ENCODE measurements at places on chromosomes 7 and 10. TPM values are rescaled to one million over a fixed set of nuclear protein-coding genes. Genes with fewer than 3 reads are reported as not detected.

DNA sequence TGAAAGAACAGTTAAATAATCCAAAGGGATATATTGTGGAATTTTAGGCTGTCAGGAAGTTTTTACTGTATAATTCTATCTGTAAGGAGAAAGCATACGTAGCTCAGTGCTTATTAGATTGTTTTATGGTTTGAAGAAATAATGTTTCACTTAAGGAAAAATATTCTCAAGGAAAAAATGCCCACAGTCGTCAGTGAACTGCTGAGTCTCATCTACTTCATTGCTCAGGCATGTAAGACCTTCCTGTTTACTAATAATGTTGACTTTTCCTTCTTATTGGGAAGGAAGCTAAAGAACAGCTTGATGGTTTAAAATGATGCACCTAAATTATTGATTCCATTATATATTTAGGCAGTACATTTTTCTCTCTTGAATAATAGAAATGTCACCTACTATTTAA lies 304.2 kb downstream of the SDK1 start:
- no peak for DNase-seq

DNA sequence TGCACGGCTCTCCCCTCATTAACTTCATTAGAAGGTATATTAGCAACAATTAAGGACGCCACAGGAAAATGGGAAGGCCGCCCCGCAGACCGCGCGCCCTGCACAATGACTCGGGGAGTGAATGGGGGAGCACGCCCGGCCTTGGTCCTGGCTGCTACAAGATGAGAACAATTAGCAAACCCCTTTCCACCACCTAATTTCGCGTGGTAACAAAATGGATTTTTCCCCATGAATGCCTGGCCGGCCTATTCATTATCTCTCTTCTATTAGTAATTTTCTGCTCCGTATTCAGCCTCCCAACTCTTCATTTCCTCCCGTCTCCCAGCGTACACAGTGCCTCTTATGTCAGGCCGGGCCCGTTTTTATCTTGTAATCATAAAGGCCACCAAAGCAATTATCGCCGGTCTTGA lies 346.9 kb downstream of the DNAJB6 start:
- DNase-seq = no peak

GRCh38 chr7:20738518-20739481 lies 47.9 kb downstream of the SP8 start:
- no peak for DNase-seq

The IRF5 gene
- 0.60 TPM for total RNA-seq
